Stimulated activated CD8-positive, alpha-beta memory T cell treated with anti-CD3 and anti-CD28 coated beads, Interleukin-15, amount 100 ng/mL, for 24 hours (primary cell): ENCODE measurements at places on chromosomes 3 and 15.

GRCh38 chr15:100951965-100952364 is 32.8 kb downstream of the LRRK1 start:
- DNase-seq = no peak

GRCh38 chr3:13780432-13781176 is 99.3 kb downstream of the WNT7A start:
- DNase-seq = no peak

- DNase-seq = no peak
Observed at GRCh38 chr15:90035095-90035839, 34.1 kb downstream of the ZNF710 start.

- DNase-seq = no peak
Observed at GRCh38 chr3:190008432-190008831, 112.3 kb downstream of the P3H2 start.

- no peak for DNase-seq
Observed at GRCh38 chr3:127339016-127339415, 51.2 kb upstream of the PRR20G start.

DNA sequence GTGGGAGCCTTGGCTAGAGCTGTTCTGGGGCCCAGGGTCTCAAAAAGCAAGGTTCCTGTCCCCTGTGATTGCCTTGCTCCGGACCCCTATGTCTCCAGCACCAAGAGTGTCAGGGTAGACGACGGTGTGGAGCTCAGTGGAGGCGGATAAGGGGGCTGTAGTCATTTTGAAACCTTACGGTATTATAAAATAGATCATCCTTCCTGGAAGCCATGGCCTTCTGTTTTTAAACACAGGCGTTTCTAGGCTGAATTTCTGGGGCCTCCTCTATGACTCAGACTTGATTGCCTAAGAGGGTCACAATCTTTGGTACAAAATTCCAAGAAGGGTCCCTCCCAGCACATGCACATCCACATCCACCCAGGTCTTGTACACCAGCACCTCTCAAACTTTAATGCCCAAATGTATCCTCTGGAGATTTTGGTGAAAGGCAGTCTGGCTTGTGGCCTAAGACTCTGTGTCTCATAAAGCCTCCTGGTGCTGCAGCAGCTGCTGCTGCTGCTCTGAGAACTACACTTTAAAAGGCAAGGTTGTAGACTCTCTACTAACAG is 70.5 kb upstream of the XCR1 start:
- DNase-seq = no peak

- no peak for DNase-seq
Observed at GRCh38 chr3:55720614-55721013, 233.5 kb upstream of the WNT5A start.

DNA sequence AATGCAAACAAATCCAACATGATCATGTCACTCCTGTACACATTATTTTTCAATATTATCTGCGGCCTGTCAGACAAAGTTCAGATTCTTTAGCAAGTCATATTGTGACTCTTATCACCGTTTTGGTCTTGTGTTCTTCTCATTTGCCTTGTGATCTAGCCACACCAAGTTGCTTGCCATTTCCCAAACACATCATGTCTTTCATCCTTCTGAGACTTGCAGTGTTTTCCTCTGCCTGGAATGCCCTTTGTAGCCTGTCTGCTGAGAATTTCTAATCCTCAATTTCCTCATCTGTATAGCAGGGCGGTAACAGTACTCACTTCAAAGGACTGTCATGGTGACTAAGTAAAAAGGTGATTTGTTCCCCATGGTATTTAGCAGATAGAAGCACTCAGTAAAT is 135.0 kb downstream of the GREM1 start:
- no peak for DNase-seq

DNA sequence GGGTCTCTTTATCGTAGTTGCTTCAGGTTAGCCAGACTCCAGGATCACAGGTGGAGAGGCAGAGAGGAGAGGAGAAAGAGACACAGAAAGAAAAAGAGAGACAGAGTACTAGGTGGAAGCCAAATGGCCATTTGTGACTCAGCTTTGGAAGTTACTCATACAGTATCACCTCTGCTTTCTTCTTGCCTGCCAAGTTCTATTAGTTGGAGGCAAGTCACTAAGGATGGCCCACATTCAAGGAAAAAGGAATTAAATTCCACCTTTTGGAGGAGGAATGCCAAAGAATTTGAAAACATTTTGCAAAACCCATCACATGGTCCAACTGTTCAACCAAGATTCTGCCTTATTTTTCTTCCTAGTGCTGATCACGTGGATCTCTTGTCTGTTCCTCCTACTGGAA is 291.1 kb downstream of the CHL1 start:
- no peak for DNase-seq
